GM23248 (cell line): ENCODE measurements at places on chromosomes 4 and X. TPM values are rescaled to one million over a fixed set of nuclear protein-coding genes. Genes with fewer than 3 reads are reported as not detected.

GRCh38 chrX:18294893-18295292 is 59.6 kb downstream of the SCML2 start:
- DNase-seq: no peak
- no peaks in the 10 kb centered on the region for H3K36me3 ChIP-seq
- H3K4me1 ChIP-seq: no peaks in the 10 kb centered on the region
- no peak overlapping the region for H3K4me3 ChIP-seq
- no peaks in the 10 kb centered on the region for H3K27me3 ChIP-seq

DNA sequence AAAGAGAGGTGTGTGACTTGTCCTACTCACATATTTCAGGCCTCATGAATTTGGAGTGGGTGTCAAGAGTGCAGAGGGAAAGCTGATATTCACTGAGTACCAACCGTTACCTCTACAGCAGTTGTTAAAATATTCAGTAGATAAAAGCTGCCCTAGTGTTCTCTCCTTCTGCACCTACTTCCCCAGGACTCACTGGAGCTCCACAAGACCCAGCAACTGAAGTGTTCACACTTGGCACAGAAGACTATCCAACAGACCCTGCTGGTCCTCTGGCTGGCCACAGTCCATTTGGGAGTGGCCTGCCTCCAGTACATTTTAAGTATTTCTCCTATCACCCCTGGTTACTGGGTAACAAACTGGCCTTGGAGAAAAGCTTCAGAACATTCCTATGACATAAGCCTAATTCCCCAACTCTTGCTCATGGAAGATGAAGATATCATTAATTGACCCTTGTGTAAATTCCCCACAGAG is 70.8 kb downstream of the PPARGC1A start:
- H3K36me3 ChIP-seq: no peaks in the 10 kb centered on the region
- no peak for DNase-seq
- H3K27me3 ChIP-seq: no peaks in the 10 kb centered on the region
- H3K27ac ChIP-seq: no peak overlapping the region

GRCh38 chr4:18880871-18881270 is 859.3 kb upstream of the LCORL start:
- H3K4me3 ChIP-seq: no peak overlapping the region
- no peaks in the 10 kb centered on the region for H3K36me3 ChIP-seq
- no peak overlapping the region for H3K27ac ChIP-seq
- H3K27me3 ChIP-seq: no peaks in the 10 kb centered on the region
- H3K4me1 ChIP-seq: peaks cover 4% of the 10 kb centered on the region; the same call in 1 of the 2 replicates

GRCh38 chrX:103187953-103188475 is 26.9 kb upstream of the BEX4 start:
- H3K4me1 ChIP-seq: no peaks in the 10 kb centered on the region
- H3K27ac ChIP-seq: no peak overlapping the region
- no peaks in the 10 kb centered on the region for H3K36me3 ChIP-seq
- H3K4me3 ChIP-seq: no peak overlapping the region

Gene UPF3B
- 3.1 and 3.3 TPM in 2 replicates for total RNA-seq
